ENCODE measurements at places on chromosomes 5 and 9.

- no peak for DNase-seq
Observed at GRCh38 chr5:3122985-3123762, 371.7 kb upstream of the IRX2 start.

- DNase-seq = no peak
Observed at GRCh38 chr5:80284720-80285119, 28.9 kb upstream of the SERINC5 start.

DNA sequence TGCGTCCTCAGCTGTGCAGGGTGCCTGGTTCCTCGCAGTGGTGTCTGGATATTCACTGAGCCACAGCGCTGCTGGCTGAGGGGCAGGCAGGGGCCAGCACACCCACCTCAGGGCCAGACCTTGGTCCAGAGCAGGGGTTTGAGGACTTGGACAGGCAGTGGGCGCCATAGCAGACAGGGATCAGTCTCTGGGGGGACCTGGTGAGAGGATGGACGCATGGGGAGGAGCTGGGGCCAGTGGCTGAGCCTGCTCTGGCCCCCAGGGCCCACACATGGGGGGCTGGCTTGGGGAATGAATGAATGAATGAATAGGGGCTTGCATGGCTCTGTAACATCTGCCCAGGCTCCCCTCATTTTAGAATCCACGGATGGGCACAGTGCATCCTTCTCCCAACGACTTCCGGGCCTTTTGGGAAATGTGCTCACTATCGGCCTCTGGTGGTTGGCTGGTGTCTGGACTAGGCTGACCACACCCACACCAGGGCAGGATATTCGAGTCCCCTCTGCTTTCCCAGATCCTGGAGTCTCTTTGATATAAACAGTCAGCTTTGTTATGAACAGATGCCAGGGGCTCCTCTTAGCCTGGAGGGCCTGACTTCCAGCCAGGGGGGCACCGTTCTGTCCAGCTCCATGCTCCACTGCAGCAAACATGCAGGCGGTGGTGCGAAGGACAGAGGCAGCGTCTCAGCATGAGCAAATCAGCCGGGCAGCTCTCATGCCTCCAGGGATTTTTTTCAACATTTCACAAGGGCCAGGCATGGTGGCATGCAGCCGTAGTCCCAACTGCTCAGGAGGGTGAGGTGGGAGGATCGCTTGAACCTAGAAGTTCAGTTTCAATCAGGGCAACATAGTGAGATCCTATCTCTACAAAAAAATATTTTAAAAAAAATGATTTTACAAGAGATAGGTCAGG, 62.6 kb downstream of the NEK6 start:
- peak; percentile 55 for DNase-seq

DNA sequence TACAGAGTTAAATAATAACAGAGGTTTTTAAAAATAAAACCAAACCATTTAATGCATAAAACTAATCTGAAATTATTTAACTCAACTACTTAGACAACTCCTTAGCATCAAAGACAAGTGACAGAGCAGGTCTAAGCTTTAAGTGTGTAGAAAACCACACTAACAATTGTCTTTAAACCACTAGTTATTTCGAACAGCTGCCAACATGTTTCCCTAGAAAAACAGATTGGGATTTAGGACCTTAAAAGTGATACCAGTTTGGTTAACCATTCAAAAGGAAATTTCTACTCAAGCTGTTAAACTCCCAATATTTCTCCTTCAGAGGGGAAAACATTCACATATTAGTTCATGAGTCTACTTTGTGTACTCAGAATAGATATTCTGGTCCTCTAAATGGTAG, 208.7 kb downstream of the BNC2 start:
- no peak for DNase-seq

GRCh38 chr9:112166176-112167140, 8.6 kb downstream of the SUSD1 start:
- no peak for DNase-seq

DNA sequence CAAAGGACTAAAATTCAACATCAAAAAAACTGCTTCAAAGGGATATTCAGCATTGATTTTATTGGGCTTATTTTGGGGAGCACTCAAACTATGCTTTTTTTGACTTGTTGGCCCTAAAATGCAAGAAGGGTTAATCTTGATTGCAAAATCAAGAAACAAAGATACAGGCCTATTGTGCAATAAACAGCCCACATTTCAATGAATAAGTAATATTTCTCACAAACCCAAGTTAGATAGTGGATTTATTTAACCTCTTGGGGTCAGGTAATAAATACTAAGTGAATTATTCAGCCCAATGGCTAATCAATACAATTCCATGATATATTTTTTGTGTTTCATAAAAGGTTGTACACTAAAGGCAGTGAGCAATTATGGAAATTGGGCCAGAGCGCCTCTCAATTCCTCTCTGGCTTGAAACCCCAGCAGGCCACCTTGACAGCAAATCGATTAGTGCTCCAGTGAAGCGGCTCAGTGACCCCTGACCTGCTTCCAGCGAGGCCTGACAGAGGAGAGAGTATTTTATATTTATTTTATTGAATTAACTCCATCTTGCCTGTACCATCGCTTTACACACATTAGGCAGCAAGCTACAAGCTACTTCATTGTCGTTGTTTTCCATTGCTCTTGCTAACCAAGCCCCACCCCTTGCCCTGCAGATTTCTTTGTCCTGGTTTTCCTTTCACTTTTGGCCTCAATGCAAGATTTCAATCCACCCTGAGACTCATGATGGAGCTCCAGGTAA, 65.5 kb downstream of the EBF1 start:
- peak; percentile 49 for DNase-seq

- no peak for DNase-seq
Observed at GRCh38 chr5:171263181-171263580, 45.9 kb upstream of the TLX3 start.

- DNase-seq = no peak
Observed at GRCh38 chr9:136036848-136037247, 58.2 kb downstream of the NACC2 start.

- peak; percentile 3 for DNase-seq
Observed at GRCh38 chr5:42974536-42974935, 65.6 kb downstream of the ANXA2R start.

DNA sequence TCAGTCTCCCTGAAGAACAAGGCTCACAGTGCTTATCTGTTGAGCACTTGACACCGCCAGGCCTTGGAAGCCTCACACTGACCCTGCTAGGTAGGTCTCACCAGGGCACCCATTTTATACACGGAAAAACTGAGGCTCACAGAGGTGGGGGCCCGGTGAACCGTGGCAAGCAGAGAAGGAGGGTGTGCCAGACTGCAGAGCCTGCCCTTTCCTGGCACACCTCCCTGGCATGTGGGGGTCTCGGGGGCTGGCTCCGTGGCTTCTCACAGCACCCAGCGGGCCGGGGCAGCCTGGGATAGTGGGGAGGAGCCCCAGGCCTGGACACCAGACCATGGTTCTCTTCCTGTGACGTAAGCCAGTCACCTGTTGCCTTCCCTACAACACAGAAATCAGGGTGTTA, 53.7 kb upstream of the IER5L start:
- no peak for DNase-seq

DNA sequence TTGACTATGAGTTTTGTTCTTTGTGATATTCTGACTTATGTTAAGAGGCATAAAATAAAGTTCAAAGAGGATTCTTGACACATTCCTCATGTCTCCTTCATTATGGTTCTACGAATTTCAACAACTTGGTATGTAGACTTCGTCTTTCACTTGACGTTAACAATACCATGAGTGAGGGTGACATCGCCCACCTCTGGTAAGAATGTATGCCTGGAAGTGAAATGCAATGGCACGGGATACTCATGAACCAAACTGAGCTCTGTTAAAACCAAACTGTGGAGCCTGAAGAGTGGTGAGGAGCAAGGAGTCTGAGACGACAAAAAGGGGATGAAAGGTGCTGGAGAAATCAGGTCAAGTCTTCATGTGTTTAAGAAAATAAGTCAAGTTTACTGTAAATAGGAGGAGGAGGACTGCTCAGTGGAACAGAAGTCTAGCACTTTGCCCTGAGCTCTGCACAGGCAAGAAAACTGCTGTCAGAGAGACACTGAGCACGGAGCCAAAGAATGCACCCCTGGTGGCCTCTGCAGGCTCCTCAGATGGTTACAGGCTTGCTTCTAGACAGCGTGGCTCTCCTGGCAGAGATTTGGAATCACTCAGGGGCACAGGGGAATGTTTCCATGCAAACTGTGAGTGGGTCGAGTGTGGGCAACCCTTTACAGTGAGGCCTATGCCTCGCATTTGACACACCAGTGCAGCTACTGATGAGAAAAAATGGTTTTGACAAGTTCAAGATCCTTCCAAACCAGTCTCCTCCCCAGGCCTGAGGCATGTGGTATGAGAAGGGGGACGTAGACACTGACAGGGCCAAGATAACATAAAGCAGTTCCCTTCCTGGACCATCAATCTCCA, 470.1 kb downstream of the IRX1 start:
- DNase-seq = no peak

DNA sequence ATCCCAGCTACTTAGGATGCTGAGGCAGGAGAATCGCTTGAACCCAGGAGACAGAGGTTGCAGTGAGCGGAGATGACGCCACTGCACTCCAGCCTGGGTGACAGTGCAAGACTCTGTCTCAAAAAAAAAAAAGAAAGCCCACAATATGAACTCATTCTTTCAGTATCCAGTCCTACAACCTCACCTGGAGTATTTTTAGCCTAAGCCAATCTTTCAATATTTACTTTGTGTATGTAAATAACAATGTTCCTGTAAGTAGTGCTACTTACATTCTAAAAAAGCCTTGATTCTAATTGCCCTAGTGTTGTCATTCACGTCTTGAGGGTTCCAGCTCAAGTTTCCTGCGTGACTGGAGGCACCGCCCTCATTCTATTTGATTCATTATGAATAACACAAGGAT, 62.0 kb downstream of the BHMT start:
- no peak for DNase-seq

GRCh38 chr5:136192526-136193321, at the start of gene SMIM32:
Gene SMIM32, minus strand, starts transcription at chr5:136193162. Its CDS starts 638 bp downstream, at chr5:136192524.
- DNase-seq = no peak

GRCh38 chr9:72315089-72315509, 49.9 kb downstream of the ZFAND5 start:
- DNase-seq = no peak

DNA sequence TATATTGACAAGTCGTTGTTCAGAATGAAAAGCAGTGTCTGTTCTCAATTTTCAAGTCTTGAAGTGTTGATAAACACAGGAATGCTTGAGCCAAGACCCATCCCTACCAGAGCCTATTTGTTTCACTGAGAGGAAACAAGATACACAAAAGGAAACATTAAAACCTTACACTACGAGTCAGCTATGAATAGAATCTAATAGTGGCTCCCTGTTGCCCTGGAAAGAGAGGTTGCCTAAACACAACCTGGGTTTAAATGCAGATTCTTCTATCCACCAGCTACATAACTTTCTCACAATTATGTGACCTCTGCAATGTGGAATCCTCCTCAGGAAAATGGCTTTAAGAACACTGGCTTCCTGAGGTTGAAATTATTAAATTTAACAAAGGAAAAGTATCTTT, 29.1 kb upstream of the BNC2 start:
- DNase-seq = peak; percentile 21

DNA sequence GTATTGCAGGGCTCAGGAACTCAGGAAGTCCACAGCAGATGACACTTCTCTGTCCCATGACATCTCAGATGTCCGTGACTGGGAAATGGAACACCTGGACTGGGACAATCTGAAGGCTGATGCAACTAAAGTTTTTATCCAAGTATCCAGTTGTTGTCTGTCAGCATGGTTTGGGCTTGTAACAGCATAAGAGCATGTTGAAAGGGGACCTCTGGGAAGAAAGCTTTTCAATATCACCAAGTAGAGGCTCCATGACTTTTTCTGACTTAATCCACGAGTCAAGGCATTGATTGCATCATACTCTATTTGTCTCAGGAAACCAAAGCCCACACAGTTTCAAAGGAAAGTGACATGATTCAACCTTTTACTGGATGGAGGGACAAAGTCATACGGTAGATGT, 807.7 kb downstream of the MTRR start:
- DNase-seq = no peak

DNA sequence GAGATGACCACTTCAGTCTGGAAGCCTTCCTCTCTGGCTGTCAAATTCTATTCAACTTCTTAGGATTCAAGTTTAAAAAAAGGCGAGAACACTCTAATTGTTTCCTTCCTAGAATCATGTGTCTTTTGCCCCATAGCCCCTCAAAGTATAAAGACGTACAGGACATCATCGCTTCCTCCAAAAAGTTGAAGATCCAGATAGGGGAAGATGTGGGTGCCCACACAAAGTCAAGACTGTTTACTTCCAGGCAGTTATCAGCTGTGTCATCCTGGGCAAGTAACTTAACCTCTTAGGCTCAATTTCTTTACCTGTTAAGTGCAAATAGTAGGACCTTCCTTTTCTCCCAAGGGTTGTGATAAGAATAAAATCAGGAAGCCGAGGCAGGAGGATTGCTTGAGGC, 40.1 kb downstream of the PPARGC1B start:
- no peak for DNase-seq

GRCh38 chr5:143498821-143499220, 95.3 kb upstream of the NR3C1 start:
- DNase-seq = no peak

DNA sequence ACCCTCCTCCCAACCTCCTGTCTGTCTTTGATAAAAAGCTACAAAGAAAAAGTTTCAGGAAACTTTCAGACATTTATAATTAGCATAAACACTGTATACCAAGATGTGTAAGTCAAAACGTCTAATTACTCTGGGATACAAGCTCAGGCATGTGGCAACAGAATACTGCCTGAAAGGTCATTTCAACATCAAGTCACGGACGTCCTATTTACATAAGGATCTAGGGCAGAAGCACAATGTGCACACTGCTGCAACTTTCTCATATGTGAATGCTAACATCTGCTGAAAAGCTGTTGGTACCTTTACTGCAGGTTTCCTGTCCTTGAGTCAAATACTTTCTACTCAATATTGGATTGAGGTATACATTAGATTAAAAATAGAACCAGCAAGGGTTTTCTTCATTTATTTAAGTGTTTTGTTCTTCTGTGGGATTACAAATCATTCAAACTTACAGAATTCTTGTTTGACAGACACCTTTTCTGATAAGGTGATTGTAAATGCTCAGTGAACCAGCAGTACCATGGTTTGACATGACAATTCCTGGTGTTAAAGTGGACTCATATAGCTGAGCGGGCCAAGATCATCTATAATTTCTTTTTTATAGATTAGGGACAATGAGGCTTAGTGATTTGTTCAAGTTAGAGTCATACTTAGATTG, 36.8 kb downstream of the ELL2 start:
- no peak for DNase-seq

- DNase-seq = no peak
Observed at GRCh38 chr5:6781716-6782115, 68.5 kb downstream of the TENT4A start.

GRCh38 chr5:119954106-119954505, 324.7 kb downstream of the FAM170A start:
- DNase-seq = no peak

DNA sequence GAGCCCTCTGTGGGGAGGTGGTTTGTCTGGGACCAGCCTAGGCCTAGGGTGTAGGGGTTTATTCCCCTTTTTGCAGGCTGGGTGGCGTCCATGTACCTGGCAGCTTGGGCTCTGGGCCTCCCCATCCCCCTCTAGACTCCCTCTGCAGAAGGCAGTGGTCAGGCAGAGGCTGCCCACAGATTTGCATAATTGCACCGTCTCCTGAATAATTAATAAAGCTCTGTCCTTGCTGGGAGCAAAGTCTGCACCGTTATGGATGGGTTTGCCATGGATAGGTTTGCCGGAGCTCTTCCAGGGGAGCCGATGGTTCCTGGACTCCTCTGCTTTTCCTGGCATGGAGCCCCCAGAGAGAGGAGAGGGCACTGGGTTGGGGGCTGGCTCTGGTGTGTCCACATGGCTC, 60.4 kb downstream of the DAB2IP start:
- DNase-seq = no peak

- peak; percentile 52 for DNase-seq
Observed at GRCh38 chr5:38193015-38193581, 65.3 kb upstream of the EGFLAM start.

GRCh38 chr5:528629-529511, 4.6 kb upstream of the SLC9A3 start:
- no peak for DNase-seq

Data from brain microvascular endothelial cell (primary cell).